HuH-7.5 (cell line): ENCODE measurements at places on chromosomes 7 and 10.

GRCh38 chr7:97818066-97818663, 54.0 kb downstream of the ASNS start:
- no peak for DNase-seq

GRCh38 chr7:47218378-47219176, 363.3 kb downstream of the TNS3 start:
- DNase-seq, result no peak

DNA sequence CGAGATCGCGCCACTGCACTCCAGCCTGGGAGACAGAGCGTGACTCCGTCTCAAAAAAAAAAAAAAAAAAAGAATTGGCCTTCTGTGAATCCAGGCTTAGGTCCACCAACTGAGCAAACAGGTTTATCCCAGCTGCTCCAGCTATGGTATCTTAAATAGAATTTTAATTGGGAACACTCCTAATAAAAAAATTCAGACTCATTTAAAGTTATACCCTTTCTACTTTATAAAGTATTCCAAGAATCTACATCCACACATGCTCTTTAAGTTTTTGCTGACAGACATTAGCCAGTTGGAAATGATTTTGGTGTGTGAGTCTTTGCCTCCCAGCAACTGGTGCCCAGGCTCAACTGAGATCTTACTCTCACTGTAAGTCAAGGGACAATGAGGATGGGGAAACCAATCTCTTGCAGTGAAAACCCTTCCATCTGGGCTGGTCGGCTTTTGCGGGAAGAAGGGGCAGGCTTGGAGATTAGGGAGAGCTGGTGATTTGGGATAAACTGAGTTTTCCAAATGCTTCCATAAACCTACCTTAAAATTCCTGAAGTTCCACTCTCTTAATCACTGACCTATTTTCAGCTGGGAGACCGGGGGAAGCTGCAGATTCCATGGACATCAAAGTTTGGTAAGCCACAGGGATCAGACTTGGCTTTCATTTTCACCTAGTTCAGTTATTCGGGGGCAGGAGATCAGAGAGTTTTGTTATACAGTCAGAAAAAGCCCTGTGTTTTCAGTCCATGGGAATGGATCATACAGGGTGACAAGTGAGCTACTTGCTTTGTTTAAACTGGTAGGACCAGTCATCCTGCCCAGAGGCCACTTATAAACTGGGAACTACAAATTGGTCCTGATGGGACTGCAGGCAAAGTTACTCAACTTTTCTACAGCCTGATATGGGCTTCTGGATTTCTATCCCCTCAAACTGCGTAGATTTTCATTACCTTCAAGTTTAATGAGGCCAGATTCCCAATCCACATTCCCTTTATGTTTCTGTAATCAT, 89.3 kb upstream of the ZNF746 start:
- no peak for DNase-seq

DNA sequence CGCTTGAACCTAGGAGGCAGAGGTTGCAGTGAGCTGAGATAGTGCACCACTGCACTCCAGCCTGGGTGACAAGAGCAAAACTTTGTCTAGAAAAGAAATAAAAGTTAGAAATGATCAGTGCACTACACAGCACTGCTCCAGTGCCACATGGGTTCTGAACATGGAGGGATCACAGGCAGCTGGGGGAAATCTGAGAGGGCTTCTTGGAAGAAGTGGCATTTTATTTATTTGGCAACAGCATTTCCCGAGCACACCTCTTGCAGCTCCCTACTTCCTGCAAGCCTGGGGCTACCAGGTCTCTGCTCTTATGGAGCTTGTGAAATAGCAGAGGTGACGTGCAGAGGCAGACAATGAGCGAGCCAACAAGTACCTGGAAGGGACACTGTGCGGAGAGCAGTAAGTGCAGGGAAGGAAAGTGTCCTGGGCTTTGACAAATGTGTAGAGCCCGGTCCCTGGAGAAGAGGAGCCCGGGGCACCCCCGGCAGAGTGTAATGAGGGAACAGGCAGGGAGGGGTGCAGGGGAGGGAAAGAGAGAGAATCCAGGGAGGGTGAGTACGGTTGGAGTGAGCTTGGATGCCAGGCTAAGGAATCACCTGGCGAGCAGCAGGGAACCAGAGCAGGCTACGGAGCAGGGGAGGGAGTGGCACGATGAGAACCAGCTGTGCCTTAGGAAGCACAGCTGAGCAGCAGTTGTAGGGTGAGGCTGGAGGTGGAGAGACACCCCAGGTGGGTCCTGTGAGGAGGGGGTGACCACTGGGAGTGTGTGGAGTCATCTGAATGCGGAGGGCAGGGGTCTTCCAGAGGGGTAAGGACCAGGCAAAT, 104.6 kb upstream of the CTBP2 start:
- DNase-seq, result no peak

GRCh38 chr7:135684699-135685098, 22.4 kb downstream of the STMP1 start:
- DNase-seq, result no peak

- DNase-seq, result no peak
Observed at GRCh38 chr7:14894826-14895225, 7.7 kb downstream of the DGKB start.

DNA sequence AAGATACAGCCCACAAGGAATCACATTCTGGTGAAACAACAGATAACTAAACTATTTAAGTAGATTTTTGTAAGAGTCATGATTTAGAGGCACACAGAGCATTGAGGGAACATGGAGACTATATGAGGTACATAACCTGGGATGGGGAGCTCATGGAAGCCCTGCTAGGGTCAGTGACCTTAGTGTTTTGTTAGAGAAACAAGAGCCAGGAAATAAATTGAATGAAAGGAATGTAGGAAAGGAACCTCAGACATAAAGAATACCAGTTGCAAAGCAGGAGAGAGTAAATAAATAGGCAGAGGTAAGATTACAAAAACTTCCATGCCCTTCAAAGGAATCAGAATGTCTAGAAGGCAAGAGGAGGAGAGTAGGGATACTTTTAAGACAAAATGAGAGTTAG, 1076.9 kb downstream of the CNTNAP2 start:
- no peak for DNase-seq

DNA sequence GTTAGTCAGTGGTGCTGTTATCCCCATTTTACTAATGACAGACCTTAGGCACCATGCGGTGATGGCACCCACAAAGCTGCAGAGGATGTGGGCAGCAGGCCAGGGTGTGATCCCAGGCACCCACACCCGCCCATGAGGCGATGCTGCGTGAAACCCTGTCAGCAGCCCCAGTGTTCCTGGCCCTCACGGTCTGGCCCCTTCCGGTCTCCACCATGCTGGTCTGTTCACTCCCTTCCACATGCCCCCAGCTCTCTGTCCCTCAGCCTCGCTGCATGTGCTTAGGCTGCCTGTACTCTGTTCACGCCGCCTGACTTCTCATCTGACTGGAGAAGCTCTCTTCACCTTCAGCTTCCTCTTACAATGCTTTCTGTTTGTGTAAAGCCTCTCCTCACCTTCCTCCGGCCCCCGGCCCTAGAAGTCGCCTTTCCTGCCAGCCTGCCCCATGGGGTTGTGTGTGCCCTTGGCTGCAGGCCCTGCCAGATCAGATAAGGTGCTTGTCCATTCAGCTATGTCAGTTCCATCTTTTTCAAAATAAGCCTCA, 17.6 kb upstream of the ORAI2 start:
- no peak for DNase-seq

- no peak for DNase-seq
Observed at GRCh38 chr7:78770422-78771410, 682.8 kb downstream of the MAGI2 start.

GRCh38 chr10:28713626-28714352, 36.5 kb downstream of the BAMBI start:
- DNase-seq, result no peak

DNA sequence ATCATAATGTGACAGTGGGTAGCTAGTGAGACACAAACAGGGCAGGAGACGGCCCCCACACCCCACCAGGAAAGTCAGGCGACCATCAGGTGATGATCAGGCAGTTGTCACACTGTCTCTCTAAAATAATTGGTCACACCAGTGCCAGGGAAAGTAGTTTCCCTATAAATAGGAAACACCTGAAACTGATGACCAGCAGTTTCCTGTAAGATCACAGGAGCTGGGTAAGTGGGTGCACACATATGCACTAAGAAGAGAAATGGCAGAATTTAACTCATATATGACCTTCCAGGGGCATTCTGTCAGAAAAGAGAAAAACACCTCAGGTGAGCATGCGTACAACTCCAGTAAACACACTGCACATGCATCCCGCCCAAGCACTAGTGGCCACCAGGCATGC, 620.5 kb upstream of the GHITM start:
- no peak for DNase-seq

- DNase-seq, result no peak
Observed at GRCh38 chr7:137417464-137417863, 73.9 kb upstream of the PTN start.

DNA sequence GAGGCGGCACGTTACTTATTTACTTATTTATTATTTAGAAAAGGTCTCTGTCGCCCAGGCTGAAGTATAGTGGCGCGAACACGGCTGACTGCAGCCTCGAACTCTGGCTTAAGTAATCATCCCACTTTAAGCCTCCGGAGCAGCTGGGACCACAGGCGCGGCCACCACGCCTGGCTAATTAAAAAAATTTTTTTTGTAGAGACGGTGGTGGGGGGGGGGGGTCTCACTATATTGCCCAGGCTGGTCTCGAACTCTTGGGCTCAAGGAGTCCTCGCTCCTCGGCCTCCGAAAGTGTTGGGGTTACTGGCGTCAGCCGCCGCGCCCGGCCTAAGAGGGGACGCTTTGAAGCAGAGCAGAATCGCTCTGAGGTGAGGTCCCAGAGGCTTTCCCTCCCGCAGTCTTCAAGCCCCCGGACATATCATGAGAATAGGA, 675 bp upstream of the FRAT2 start:
- DNase-seq, result no peak

GRCh38 chr7:128946936-128947830, 9.5 kb downstream of the IRF5 start:
- DNase-seq, result no peak

DNA sequence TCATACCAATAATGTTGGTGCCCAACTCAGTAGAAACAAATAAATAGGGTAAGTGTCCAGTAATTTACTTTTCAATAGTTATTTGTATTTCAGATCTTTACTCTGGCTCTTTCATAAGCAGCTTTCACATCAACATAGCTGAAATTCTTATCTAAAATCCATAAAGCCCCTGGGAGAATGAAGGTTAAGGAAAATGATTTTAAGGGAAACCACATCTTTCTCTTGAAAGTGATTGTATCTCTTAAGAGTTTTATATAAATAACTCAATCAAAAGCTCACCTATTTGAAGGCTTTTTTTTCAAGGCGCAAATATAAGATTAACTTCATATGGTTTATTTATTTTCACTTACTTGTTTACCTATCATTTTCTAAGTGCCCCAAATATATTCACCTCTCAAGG, 324.4 kb downstream of the HGF start:
- no peak for DNase-seq

- DNase-seq, result no peak
Observed at GRCh38 chr10:120671491-120671890, 179.7 kb upstream of the WDR11 start.

DNA sequence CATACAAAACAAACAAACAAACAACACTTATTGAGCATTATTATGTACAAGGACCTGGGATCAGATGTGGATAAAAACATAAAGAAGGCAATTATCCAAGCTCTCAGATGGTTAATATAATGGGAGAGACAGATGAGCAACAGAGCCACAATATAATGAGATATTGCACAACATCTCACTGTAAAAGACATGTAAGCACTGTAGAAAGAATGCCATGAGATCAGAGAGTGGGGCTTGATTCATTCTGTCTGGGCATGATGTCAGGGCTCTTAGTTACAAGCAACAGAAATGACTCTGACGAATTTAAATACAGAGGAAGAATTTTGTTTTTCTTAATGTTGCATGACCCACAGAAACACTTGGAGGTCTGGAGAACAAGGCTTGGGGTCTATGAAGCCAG, 164.7 kb upstream of the PLXDC2 start:
- DNase-seq, result no peak

DNA sequence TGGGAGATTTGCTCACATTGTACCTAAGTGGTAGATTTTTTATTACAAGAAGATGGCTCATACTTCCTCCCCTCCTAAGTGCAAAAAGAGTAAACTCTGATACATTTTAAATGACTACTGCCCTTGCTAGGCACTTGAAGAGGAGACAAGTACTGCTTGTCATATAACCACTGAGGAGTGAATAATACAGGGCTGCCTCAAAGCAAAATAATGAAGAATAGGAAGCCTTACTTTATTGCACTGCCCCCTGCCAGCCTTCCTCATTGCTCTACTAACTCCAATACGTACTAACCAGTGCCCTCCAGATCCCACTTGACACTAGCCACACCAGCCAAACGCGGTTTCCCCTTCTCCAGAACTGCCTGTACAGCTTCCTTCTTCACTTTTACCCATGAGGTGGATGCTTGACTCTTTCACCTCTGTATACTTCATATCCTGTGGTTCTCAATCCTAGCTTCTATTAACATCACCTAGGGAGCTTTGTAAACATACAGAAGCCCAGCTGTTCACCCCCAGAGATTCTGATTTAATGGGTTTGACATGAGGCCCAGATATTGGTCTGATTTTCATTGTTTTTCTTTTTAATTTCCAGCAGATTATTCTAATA, 11.7 kb upstream of the MTERF1 start:
- DNase-seq, result no peak

DNA sequence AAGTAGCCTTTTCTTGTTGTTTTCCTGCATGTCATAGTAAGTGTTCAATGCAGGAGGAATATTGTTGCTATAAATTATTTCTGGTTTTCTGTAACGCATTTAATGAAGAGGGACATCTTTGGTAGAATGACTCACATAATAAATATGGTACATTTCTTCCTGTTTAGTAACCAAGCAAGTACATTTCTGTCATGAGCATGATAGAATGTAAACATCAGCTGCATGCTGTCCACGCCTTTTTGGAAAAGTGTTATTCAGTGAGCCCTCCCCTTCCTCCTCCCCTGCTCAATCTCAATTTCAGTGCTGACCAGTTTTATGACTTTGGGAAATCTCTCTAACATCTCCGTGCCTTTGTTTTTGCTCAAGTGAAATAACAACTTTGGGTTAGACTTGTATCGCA, 664.0 kb downstream of the XPNPEP1 start:
- no peak for DNase-seq

DNA sequence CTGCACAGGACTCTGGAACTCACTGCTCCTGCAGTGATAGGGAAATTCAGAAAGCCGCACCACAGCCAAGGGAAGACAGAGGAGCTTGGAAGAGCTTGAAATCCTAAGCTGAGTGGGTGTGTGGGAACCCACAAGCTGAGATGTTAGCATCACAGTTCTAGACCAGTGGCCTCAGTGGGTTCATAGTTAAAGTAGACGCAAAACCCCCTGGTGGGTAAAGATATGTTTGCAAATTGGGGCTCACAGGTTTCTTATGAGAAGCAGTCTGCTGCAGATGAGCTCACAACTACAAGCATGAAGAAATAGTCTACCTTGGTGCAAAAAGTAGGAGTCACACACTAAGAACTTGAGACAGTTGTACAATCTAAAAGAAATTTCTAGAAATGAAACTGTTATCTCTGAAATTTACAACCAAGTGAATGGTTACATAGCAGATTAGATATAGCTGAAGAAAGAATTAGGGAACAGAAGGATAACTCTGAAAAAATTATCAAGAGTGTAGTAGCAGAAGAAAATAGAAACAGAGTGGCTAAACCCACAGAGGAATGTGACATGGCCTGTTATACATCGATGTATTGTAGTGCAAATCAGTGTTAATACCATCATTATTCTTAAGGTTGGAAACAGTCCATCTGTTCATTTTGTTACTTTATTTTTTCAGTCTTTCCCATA, 77.2 kb downstream of the DYNC2I1 start:
- DNase-seq, result no peak
